ENCODE measurements at places on chromosomes 12 and 14.

DNA sequence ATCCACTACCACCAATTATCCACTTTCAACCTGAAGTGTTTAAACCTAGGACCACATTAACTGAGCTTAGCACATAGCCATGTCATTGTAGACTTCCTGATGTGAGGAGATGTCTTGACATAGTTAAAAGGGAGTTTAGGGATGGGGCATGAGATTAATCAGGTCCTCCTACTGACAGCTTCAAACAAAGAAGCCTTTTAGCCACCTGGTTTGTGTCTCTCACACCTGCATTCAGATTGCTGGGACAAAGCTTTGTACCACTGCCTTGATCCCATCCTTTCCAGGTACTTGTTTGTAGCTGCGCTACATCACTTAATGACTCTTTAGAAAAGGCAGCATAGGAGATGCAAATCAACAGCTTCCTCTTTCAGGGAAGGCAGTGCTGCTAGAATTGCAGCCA lies 340.7 kb upstream of the DDHD1 start:
- DNase-seq: no peak

DNA sequence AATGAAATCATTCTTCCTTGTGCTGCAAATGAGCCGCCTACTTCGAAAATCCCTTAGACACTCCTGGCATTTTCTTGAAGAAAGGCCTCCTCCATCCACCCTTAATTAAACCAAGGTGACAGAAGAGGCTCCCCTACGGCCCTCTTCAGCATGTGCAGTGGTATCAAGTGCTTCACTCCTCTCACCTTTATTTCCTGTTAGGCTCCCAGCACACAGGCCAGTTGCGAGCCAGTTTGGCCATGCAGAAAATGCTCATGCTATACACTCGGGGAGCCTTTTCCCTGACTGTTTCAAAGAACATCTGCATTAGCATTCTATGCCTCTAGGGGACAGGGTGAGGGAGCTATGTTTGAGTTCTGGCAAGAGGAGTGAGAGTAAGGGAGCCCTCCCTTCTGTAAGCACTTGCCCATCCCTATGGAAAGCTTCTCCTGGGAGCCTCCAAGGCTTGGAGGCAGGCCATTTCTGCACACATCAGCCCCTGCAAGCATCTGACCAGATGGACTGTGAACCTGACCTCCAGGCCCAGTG lies 291.5 kb downstream of the RPS29 start:
- no peak for DNase-seq

DNA sequence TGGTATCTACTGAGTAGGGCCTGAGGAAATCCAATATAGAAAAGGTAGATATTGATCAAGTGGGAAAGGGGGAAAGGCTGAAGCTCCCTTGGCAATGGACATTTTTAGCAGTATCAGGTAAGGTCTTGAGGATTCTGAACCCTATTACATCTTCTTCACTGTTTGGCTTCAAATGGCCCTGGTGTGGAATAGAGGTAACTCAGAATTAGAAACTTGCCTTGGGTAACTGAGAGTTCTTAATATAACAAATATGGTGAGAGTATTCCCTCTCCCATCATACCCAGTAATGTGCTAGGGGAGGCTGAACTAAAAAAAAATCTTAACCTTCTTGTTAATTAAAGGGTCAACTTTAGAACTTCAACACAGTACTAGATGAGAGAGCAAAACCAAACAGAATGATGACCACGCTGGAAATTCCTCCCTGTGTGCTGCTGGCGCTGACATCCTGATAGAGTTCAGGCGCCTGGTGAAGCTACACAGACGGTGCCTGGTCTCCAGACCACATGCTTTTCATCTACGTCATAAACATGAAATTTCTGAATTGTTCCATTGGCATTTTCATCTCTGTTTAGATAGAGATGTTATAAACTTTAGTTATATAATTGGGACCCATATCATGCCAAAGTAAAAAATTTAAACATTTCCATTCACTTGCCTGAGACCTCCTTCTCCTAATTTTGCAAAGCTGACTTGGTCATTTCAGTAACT lies 128.3 kb downstream of the AKAP6 start:
- DNase-seq: no peak

DNA sequence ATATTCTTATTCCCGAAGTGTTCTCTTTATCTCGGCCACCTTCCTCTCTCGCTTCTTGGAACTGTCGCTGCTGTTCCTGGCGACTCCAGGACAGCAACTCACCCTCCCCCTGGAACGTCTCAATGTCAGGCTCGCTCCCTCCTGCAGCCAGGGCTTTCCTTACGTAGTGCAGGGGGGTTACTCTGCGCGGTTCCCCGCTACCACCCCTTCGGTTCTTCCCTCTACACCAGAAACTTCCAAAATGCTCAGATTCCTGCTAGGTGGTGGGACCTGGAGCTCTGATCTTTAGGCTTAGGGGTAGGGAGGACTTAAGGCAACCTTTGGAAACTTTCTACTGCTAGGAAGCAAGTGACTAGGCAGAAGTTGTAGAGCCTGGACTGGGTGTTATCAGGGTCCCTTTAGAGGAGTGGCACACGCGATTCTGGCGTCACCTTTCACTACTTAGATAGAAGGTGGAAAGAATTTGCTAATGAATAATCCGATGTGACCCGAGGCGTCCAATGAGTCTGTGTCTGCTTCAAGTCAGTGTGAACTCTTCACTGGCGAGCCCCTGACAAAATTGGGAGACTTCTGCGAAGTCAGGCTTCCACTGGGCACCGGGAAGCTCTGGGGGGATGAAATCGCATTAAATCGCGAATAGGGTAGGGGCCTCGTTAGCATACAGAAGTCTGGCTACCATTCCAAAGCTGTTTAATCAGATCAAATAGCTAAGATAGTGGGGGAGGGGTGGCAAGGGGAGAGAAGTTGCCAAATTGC lies 900 bp upstream of the DPF3 start:
- peak; percentile 25 for DNase-seq

DNA sequence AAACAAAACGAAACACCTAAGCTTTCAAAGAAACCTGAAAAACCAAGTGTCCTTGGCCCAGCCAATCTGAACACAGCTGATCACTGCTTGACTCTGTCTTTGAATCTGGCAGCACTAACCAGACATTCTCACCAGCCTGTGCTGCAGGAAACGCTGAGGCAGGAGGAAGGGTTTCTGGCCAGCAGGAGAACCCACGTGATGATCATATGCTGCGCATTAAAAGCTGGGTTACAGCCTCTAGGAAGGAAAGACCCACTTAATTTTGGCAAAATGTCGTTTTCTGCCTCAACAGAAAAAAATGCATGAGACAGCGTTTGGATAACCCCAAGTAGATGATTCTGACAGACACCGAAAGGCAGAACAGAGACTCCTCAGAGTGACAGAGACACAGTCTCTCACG lies 9.8 kb downstream of the APPL2 start:
- DNase-seq: no peak

GRCh38 chr14:93285044-93285443 lies 47.8 kb downstream of the BTBD7 start:
- no peak for DNase-seq

- DNase-seq: no peak
Observed at GRCh38 chr12:1913377-1914113, 4.9 kb downstream of the CACNA2D4 start.

Measured in naive thymus-derived CD4-positive, alpha-beta T cell (primary cell).